M059J (cell line): ENCODE measurements at places on chromosomes 13 and 19.

DNA sequence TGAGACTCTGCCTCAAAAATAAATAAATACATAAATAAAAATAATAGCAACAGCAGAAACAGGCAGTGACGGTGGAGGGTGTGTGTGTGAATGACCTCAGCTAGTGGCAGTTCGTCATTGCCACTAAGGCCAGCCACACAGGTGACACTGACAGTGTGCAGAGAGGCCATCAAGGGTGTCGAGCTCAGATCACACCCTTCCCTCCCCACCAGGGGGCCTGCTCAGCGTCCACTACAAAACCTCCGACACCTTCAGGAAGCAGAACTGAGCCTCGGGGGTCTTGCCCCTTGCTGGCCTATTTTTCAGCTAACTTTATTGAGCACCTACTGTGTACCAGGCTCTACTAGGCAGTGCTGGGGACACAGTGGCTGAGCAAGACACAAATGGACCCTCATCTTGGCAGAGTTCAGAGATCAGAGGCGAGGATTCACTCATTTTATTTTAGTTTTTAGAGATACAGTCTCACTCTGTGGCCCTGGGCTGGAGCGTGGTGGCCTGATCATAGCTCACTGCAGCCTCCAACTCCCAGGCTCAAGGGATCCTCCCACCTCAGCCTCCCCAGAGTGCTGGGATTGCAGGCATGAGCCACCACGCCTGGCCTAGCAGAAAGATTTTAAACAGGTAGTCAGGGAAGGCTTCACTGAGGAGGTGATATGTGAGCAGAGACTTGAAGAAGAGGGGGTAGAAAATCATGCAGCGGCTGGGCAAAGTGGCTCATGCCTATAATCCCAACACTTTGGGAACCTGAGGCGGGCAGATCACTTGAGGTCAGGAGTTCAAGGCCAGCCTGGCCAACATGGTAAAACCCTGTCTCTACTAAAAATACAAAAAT, 30.3 kb upstream of the SEMA6B start:
- no peak for DNase-seq

DNA sequence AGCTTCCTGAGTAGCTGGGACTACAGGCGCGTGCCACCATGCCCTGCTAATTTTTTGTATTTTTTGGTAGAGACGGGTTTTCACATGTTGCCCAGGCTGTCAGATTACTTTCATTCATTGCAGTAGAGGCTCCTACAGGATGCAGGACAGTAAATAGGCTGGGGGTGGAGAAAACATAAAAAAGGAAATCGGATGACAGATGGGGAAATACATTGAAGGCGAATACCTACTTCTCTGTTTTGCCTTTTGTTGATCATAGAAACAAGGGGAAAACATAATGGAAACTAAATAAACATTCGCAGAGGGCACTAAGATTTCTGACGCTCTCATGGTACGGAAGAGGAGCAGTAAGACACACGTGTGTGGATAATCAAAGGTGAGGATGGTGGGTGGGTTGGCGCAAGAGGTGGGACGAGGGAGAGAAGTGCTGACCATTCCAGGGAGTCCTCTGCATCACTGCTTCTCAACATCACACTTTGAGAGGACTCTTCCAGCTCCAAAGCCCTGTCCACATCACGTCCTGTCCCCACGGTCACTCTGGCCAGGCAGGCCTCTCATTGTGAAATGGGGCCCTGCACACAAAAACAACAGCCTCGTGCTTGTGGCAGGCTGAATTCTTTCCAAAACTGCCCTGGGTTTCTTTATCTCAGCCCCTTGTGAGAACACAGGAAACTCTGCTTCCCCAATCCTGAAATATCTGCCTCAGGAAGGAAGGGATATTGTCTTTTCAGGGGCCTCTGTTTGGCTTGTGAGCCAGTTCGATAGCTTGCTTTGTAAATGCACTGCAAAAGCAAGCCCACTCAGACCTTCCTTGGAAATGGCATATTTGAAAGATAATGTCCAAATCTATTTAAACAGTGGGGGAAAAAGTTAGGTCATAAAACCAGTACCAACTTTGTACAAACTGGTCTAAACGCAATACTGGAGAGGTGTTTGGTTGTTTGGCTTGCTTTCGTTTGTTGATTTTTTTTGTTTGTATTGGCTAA, 188.5 kb downstream of the FOXO1 start:
- no peak for DNase-seq

- no peak for DNase-seq
Measured at GRCh38 chr19:2221250-2221831, 14.8 kb downstream of the PLEKHJ1 start.

DNA sequence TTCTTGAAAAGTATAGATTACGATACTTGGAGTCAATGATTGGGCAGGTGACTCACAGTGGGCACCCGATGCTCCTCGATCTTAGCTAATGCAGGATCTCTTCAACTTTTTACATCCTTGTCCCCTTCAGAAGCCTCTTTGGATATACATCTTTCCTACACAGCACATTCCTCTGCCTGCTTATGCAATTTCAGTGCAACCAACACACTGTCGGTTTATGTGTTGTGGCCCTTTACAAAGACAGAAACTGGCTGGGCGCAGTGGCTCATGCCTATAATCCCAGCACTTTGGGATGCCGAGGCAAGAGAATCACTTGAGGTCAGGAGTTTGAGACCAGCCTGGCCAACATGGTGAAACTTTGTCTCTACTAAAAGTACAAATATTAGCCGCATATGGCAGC, 2.6 kb downstream of the GPR42 start:
- DNase-seq, result no peak

- no peak for DNase-seq
Measured at GRCh38 chr19:33806434-33806881, 9.8 kb downstream of the KCTD15 start.

DNA sequence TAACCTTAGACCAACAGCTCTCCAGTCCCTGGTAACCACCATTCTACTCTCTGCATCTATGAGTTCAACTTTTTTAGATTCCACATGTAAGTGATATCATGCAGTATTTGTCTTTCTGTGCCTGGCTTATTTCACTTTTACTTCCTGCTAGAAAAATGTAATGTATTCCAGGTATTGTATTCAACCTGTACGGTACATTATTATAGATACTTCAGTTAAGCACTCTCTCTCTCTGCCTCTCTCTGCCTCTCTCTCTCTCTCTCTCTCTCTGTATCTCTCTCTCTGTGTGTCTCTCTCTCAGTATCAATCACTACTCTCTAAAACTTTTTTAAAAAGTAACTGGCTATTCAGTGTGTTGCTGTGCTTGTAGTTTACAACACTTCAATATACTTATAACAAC, 8.4 kb downstream of the DACH1 start:
- DNase-seq, result no peak

DNA sequence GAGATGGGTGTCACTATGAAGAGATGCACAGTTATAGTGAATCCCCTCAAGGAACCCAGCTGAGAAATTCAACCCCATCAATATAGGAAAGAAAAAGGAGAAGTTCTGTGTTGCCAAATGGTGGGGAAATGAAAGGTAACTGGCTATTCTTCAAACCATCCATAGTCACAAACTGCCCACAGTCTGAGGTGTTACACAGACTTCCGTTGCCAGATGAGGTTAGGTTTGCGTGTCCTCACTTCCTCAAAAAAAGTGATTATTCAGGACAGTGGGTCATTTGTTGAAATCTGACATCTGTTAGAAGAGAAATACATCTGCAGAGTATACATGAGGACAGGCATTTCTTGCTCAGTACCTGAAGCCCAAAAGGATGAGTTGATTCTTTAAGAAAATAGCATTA, 9.0 kb downstream of the SIGLEC5 start:
- no peak for DNase-seq

- DNase-seq, result no peak
Measured at GRCh38 chr13:44133626-44134025, 240.0 kb upstream of the SERP2 start.

DNA sequence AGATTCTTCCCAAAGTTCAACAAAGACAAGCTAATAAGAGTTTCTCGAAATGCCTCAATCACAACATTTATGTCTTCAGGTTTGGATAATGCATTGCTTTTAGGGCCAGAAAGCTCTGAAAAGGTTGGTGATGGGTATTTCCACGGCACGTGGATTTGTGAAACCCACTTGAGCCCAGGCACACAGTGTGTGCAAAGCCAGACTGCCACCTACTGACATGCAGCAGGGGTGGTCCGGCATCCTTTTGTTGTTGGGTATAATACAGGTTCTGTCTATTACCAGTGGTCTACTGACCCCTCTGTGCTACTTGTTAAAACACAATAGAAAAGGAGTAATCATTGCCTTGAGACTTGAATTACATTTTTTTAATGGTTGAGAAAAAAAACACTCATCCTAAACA, 225.6 kb downstream of the RAP2A start:
- no peak for DNase-seq

DNA sequence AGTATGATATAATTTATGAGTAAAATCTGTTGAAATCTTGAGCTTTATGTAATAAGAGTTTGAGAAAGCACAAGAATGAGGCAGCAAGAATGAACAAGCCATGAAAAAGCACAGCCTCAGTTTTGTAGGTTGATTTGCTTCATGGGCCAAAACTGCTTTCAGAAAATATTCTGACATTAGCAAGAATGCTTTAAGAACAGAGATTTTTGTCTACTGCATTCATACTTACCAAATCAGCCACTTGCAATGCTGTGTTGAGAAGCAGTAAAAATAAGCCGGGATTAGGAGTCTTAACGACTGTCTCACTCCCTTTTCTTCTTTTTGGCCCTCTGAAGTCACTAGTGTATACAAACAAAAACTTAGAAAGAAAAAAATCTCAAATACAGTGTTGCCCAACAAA, 114.5 kb downstream of the POSTN start:
- no peak for DNase-seq

DNA sequence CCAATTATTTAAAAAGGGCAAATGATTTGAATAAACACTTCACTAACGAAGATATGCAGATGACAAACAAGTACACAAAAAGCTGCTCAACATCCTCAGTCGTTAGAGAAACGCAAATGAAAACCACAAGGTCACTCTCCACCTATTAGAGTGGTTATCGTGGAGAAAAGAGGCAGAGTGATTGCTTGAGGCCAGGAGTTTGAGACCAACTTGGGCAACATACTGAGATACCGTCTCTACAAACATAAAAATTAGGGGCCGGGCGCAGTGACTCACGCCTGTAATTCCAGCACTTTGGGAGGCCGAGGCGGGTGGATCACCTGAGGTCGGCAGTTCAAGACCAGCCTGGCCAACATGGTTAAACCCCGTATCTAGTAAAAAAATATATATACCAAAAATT, 27.2 kb downstream of the BLOC1S3 start:
- no peak for DNase-seq

GRCh38 chr13:28468023-28468915, 26.7 kb downstream of the FLT1 start:
- DNase-seq, result no peak

GRCh38 chr13:50285283-50285682, 270.0 kb downstream of the KCNRG start:
- DNase-seq, result no peak

GRCh38 chr13:48155848-48156247, 60.9 kb upstream of the MED4 start:
- DNase-seq, result peak; percentile 81

- no peak for DNase-seq
Measured at GRCh38 chr13:38952827-38953226, 37.8 kb downstream of the STOML3 start.

DNA sequence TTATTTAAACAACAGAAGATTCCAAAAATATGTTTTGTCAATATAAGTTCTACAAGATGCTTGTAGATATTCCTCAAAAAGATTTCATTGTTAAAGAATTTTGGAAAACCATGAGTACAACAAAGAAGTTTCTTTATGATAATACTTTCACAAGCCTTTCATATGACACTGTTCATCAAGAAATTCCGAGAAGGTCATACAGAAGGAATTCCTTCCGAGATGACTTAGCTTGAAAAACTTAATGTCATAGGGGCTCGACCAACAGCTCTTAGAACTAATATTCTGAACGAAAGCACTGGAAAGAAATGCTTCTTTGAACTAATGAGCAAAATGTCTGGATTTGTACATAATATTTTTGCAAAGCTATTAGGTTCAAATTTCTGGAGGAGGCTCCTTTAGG, 403.4 kb downstream of the KLF5 start:
- DNase-seq, result no peak

GRCh38 chr13:42878721-42879120, 97.3 kb downstream of the FAM216B start:
- no peak for DNase-seq

- DNase-seq, result peak; percentile 10
Measured at GRCh38 chr13:102903659-102904407, 58.0 kb downstream of the ERCC5 start.

DNA sequence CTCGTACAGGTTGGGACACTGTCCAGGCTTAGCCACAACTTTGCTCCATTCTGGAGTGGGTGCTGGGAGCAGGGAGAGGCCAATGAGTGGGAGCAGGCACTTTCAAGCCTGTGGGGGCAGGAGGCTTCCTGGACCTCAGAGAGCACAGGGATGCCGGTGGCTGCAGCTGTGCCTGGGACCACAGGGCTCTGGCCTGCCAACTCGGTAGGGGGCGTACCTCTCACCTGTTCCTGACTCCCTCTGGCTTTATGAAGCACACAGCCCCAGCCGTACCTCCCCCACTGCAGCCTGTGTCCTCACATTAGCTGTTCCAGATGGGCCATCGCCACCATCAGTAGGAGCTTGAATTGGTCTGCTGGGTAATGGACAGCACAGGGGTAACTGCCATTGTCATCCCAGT, 278.7 kb upstream of the KLHL1 start:
- DNase-seq, result no peak

DNA sequence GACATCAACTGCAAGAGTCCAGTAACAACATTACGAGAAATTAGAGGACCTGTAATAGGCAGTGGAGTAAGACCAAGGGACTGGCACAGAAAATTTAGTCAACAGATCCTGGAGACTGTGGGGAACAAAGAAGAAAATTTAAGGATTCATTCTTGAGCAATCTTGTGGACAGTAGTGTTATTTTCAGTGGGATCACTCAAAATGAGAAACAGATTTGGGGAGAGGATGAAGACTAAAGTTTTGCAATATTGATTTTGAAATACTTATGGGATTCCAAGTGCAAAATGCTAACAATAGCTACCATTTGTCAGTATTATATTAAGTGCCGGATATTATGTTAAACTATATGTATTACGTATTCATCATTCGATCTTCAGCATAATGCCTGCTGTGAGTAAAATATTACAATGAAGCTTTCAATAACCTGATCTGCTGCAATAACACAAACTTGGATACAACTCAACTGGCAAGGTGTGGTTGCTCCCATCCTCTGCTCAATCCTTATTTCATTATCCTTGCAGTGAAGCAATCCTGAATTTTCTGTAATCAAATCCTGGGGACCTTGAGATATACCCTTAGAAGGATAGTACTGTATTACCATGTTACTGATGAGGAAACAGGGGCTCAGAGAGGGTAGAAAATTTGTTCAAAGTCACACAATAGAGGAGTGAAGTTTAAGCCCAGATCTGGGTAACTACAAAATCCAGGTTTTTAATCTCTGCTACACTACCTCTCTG, 84.2 kb downstream of the SACS start:
- no peak for DNase-seq
